NCI-H345 (cell line): ENCODE measurements at places on chromosomes 11 and 22.

GRCh38 chr11:116404462-116404798, 368.4 kb downstream of the BUD13 start:
- no peak for DNase-seq

GRCh38 chr22:39382410-39382809, 17.2 kb upstream of the TAB1 start:
- DNase-seq = no peak

DNA sequence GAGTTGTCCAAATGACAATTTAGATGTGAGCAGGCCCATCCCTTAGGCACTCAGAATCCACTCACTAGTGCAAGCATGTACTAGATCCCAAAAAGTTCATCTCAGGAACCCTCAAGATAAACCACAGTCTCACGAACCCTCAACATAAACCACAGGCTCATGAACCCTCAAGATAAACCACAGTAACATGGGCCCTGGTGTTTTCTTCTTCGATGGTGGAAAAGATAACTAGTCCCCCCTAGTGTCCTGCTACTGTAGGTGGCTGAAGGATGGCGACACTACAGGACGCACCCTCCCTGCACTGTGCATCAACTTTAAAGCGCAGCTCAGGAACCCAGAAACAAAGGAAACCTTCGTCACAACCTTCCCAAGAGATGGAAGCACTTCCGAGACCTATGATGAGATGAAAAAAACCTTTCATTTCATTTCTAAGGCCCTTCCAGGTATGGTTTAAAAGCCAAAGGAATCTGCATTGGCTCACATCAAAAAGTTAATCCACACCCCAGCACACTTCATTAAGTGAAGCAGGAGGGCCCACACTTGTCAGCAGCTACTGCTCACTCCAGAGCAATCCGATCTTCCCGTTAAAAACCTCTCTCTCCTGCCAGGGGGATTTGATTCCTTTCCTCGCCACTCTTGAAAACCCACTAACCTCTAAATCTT, 2.4 kb downstream of the LARGE1 start:
- peak; percentile 1 for DNase-seq

GRCh38 chr11:110497231-110497978, 67.7 kb downstream of the FDX1 start:
- no peak for DNase-seq

DNA sequence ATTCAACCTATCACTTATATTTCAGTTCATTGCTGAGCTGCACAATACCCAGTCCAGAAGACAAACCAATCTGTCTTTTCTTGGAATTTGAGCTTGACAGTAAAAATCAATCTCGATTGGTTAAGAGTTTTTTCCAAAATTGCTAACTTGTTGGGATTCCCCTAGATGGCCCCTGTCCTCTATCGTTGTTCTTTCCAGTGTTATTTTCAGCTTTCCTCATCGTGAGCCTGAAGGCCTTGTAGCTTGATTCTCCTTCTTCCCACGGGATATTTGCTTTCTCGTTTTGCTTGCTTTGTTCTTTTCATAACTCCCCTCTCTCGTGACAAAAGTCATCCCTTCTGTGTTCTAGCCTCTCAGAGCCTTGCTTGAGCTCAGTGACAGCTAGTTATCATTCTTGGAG, 3.1 kb downstream of the OR8B8 start:
- DNase-seq = no peak

DNA sequence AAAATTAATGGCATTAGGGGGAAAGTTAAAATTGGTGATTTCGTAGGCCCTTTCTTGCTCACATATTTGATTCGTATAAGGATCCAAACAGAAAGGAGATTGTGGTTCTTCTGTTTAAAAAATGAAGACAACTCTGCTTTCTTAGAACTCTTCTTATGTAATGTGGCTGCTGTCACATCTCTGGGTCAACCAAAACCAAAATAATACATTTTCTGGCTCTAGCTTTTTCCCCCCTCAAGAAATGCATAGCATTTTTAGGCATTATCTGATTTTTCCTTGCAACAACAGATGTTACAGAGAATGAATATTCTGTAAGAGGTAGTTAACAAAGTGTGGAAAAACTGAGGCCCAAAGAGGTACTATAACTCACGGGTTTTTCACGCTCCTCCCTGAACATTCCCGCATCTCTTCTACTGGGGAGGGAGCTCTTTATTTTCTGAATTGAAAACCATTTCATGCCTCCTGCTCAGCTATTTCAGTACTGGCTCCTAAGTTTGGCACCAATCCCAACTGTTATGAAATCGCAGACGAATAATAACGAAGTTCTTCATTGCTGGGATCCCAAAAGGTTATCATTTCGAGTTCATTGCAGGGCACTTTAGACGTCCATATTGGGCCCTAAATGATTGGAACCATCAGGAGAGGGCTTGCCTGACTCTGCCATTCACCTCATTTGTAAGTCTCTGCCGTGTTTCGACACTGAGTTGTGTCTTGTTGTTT, 17.1 kb downstream of the GRAP2 start:
- DNase-seq = no peak

DNA sequence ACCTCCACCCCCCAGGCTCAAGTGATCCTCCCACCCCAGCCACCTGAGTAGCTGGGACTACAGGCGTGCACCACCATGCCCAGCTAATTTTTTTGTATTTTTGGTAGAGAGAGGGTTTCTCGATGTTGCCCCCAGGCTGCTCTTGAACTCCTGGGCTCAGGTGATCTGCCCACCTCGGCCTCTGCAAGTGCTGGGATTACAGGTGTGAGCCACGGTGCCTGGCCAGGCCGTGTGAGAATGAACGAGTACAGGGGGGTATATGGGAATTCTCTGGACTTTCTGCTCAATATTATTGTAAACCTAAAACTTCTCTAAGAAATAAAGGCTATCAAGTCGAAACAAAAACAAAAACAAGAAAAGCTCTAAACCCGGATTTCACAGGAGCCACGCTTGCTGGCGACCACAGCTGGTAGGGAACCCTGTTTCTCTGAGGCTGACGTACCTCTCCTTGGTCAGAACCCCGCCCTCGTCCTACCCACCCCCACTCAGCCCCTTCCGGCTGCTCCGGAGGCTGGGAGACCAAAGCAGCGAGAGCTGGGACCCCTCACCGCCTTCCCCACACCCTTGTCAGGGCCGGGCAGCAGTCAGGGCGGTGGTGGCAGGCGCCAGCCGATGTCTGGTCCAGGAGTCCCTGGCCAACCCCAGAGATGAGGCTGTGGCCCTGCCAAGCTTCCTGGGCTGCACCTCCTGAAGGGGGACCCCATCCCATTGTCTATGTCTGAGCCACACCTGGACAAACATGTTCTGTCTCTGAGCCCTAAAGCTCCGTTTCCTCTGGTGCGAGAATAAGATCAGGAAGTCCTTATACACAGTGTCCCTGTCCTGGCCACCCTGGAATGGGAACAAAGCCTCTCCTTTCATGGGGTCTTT, 52.1 kb downstream of the LINC01488 start:
- DNase-seq = no peak

DNA sequence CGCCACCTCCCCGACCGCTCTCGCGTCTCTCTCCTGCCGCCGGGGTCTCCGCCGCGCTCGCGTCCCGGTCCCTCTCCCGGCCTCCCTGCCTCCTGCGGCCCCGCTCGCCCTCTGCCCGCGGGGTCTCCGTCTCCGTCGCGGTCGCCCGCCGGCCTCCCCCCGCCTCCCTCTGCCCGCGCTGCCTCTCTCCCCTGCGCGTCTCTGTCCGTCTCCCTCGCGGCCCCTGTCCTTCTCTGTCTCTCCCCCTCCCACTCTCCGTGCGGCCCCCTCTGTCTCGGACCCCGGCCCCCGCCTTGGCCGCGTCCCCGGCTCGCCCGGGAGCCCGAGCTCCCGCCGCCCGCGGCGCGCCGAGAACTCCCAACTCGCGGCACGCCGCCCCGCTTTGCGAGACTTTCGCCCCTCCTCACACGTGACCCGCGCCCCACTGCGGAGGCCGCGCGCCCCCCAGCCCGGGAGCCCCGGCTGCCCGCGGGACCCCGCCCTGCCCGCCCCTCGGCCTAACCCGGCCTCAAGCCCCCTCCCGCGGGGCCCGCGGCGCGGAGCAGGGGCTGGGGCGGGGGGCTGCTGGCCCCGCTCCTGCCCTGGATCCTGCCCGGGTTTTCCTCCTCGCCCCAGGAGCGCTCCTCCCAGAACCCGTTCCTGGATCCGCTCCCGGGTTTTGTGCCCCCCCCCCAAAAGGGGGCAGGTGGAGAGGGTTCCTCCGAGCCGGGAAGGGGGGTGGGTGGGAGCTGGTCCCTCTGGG, 702 bp upstream of the KCNJ4 start:
- DNase-seq = peak; percentile 58

GRCh38 chr11:117972044-117972443, 14.2 kb upstream of the IL10RA start:
- no peak for DNase-seq

DNA sequence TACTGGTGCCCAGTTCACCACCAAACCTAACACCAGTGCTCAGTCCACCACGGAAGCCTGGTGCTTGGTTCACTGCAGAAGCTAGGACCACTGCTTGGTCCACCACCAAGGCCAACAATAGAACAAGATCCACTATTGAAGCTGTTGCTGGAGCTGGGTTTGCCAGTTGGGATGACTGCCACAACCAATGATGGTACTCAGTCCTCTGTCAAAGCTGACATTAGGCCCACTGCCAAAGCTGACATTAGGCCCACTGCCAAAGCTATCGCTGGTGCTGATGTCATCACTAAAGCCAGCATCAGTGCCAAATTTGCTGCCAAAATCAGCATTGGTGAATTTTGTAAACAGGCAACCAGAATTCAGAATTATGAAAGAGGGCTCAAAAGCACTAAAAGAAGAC, 1850.2 kb upstream of the RAG2 start:
- DNase-seq = no peak

GRCh38 chr11:1119604-1120146, 38.1 kb upstream of the MUC5AC start:
- DNase-seq = no peak

- DNase-seq = peak; percentile 20
Observed at GRCh38 chr22:38766076-38766777, 10.4 kb upstream of the SUN2 start.

GRCh38 chr22:48579928-48580309, 1247.8 kb downstream of the BRD1 start:
- DNase-seq = no peak

- peak; percentile 57 for DNase-seq
Observed at GRCh38 chr22:24592851-24593558, at the start of gene LRRC75B. Gene LRRC75B (minus strand): TSS chr22:24593073. CDS start chr22:24593039, 34 bp downstream.

- DNase-seq = no peak
Observed at GRCh38 chr11:70734379-70734778, 336.1 kb downstream of the CTTN start.

DNA sequence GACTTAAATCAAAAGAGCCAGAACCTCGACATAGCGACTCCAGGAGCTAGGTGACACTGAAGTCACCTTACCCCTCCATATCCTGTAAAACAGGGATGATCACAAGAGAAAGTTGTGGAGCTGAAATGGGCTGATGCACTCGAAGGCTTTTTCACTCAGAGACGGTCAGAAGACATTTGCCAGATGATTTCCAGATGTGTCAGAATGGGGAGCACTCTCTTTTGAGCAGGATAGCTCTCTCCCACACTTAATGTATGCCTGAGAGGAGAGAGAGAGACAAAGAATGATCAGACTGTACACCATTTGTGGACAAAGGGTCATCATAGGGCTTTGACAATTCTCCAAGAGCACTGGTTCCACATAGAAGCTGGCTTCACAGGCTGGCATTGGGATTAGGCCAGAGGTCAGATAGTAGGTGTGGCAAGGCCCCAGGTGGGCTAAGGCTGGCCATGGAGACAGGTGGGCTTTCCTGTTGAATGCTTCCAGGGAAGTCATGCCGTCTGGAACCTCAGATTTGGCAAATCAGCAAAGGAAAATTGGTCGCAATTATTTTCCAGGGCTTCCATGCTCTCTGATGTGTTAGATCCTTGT, 42.3 kb upstream of the ETS1 start:
- DNase-seq = no peak

DNA sequence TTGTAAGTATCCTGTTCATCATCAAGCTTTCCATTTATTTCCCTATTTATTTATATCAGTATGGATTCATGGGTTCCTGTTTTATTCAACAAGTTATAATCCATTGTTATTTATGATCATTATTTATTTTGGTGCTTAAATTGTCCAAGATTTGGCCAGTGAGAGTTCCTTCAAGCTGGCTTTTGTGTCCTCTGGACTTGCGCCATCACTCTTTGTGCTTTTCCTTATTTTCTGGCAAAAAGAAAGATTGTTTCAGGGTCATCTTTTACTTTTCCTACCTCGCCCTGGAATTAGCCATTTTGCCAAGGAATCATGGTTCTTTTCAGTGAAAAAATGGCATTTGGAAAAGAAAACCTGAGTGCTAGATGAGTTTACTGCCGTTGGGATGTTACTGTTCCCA, 193.4 kb downstream of the ADAMTS15 start:
- DNase-seq = no peak

- peak; percentile 61 for DNase-seq
Observed at GRCh38 chr22:41557401-41558240, 3.2 kb upstream of the CSDC2 start.

GRCh38 chr22:29032584-29032983, 29.0 kb downstream of the C22orf31 start:
- no peak for DNase-seq

DNA sequence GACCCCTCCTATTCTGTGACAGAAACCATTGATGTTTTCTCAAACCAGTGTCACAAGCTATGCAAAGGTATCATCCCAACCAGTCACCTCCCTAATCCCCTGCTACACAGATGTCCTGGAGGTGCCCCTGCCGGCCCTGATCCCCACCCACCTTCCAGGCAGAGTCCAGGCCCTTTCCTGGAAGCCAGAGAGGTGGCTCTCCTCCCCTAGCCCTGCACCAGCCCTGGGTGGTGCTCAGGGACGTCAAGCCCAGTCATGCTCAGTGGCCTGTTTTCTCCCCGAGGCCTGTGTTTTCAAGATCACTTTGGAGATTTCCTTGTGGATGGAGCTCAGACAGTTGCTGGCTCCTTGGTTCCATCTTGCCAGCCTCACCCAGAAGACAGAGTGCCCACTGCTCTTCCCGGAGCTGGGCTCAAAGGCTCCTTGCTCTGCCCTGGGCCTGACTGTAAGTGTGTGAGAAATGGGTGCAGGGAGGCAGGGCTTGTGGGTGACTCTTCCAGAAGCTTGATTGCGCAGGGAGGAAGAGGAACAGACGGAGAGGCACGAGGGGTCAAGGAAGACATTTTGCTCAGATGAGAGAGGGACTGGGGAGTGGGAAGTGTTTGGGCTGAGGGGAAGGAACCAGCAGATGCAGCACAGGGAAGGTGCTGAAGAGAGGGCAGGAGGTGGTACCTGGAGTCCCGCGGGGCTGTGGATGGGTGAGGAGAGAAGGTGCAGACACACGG, 11.3 kb downstream of the P2RY6 start:
- DNase-seq = no peak

DNA sequence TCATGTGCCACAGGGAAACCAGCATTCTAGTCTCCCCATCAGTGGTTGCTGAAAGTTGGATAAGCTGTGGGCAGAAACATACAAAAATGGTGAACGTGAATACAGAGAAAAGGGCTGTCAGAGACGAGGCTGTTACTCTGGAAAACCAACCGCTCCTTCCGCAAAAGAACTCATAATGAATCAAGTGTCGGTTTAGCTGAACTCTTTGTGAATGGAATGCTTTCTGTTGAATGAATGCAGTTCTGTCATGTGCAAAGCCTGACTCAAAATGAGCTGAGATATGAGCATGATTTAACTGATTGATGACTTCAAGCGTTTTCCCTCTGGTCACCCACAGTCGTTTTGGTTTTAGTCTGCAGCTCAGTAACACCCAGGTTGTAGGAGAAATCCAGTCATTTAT, 298.3 kb downstream of the ETS1 start:
- no peak for DNase-seq

GRCh38 chr11:9053316-9054035, 37.9 kb downstream of the SCUBE2 start:
- DNase-seq = no peak

GRCh38 chr11:72229336-72229924, 4.9 kb downstream of the INPPL1 start:
- no peak for DNase-seq
